B cell (primary cell): ENCODE measurements at places on chromosomes 2 and 18. TPM values are rescaled to one million over a fixed set of nuclear protein-coding genes. Genes with fewer than 3 reads are reported as not detected.

DNA sequence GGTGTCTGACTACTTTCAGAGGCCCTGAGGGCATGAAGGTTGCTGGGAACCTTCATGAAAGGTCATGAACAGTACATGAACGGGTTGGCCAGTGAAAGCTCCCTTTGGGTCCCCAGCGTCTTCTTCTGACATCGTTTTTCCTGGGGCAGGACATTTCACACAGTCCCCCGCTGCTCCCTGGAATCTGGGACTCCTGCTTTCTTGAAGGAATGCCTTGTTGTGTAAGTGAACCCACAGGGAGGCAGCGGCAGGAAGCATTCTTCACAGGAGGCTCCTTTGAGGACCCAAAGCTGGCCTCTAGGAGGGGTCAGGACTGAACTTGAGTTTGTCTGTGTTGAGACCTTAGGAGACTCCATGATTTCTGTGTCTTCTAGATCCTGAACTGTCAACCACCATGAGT, 144.3 kb downstream of the KCNE4 start:
- no peak for DNase-seq
- no peaks in the 10 kb centered on the region for H3K4me1 ChIP-seq
- H3K36me3 ChIP-seq: no peaks in the 10 kb centered on the region
- no peaks in the 10 kb centered on the region for H3K27me3 ChIP-seq
- no peak overlapping the region for H3K27ac ChIP-seq

The REG1B gene
- not detected in 2 replicates for total RNA-seq

- H3K27ac ChIP-seq: no peak overlapping the region
- peaks cover 79% of the 10 kb centered on the region for H3K27me3 ChIP-seq
- peak; percentile 56 for DNase-seq
These were observed 847 bp downstream of the HOXD8 start for GRCh38 chr2:176130147-176130956.

The IL36RN gene
- total RNA-seq: not detected in 2 replicates

The BOK gene
- total RNA-seq: 0.10 TPM in 2 replicates

DNA sequence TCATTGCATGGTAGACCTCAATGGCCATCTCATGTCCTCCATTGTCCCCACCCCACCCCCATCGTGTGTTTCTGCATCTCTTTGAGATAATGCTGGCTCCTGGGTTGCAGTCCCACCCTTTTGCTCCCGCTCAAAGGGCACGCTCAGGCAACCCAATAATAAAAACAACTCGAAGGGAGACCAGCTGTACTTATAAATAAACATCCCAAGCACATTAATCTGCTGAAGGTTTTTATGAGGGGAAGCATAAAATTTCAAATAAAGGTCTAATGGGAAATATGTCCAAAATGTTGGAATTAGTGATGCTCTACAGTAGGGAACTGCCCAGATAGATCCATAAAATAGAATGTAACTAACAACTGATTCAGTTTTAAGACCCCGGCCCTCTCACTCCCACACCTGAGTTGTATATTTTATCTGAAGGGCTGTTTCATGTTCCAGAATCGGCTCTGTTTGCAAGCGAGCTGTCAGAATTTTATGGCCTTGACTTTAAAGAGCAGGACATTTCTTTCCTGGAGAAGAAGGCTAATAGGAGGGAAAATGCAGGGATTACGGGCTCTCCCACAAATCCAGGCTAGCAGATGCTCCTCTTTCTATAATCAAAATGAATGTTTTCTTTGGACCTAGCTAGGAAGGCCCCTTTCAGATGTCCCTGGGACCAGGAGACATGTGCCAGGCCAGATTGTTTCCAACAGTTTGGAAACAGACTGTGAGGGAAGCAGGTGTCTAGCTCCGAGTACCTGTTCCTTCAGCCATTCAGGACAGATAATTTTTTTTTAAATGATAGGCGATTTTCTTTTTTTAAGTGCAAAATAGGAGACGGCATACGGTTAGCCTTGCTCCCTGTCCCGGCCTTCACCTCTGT, 103.7 kb downstream of the APOB start:
- no peak overlapping the region for H3K27ac ChIP-seq
- no peak for DNase-seq
- H3K27me3 ChIP-seq: no peaks in the 10 kb centered on the region

DNA sequence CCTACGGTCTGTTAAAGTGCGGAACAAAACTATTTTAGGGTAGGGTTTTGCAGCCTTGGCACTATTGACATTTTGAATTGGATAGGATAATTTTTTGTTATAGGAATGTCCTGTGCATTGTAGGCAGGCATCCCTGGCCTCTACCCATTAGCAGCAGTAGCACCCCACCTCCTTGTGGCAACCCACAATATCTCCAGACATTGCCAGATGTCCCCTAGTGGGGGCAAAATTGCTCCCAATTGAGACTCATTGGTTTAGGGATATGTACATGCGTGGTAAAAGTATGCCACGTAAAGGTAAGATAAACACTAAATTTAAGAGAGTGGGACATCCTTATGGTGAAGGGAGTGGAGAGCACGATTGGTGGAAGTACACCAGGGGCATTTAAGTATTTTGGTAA, 4.6 kb downstream of the MIB1 start:
- no peaks in the 10 kb centered on the region for H3K27me3 ChIP-seq
- H3K4me1 ChIP-seq: peaks cover 9% of the 10 kb centered on the region
- DNase-seq: peak; percentile 13
- H3K36me3 ChIP-seq: no peaks in the 10 kb centered on the region
- no peak overlapping the region for H3K4me3 ChIP-seq

GRCh38 chr2:102422910-102423309, at the start of gene IL18RAP:
Gene IL18RAP (plus strand): TSS chr2:102423160. CDS start chr2:102423278, 118 bp downstream.
- H3K4me3 ChIP-seq: no peak within 1 kb of the TSS
- H3K27me3 ChIP-seq: no peaks in the 10 kb centered on the region
- peaks cover 44% of the 10 kb centered on the region for H3K4me1 ChIP-seq
- no peaks in the 10 kb centered on the region for H3K36me3 ChIP-seq
- no peak for DNase-seq

- no peaks in the 10 kb centered on the region for H3K27me3 ChIP-seq
- no peak for DNase-seq
- no peaks in the 10 kb centered on the region for H3K36me3 ChIP-seq
- peaks cover 37% of the 10 kb centered on the region for H3K4me1 ChIP-seq
- H3K4me3 ChIP-seq: no peak overlapping the region
These were observed 363.1 kb downstream of the LPIN1 start for GRCh38 chr2:12109363-12110017.

DNA sequence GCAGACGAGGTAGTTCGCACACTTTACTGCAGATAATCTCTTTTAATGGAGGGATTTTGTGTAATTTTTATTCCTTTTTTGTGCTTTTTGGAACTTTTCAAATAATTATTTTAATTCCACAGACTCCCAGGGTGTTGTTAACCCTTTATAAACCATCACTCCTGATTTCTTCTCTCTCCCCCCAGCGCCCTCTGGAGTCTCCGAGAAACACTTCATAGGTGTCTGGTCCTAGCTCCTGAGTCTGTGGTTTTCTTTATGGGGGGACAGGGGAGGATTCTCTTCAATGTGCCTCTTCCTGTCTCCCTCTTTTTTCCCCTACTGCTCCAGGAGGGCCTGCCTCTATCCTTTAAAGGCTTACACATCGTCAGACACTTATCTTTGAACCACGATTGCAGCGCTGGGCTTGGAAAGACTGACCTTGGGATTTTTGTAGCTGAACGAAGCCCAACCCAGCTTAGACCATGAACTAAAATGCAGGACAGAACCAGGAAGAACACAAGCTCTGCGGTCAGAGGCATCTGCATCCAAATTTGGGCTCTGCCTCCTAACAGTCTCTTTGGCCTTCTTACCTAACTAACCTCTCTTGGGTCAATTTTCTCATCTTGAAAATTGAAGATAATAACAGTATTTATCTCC, 7.1 kb upstream of the PKDCC start:
- no peak overlapping the region for H3K27ac ChIP-seq
- H3K4me3 ChIP-seq: no peak overlapping the region
- DNase-seq: no peak
- no peaks in the 10 kb centered on the region for H3K4me1 ChIP-seq
- H3K36me3 ChIP-seq: no peaks in the 10 kb centered on the region
- peaks cover 2% of the 10 kb centered on the region for H3K27me3 ChIP-seq

- H3K4me1 ChIP-seq: no peaks in the 10 kb centered on the region
- H3K4me3 ChIP-seq: no peak overlapping the region
- no peaks in the 10 kb centered on the region for H3K27me3 ChIP-seq
- H3K36me3 ChIP-seq: no peaks in the 10 kb centered on the region
These were observed 102.4 kb downstream of the ASB1 start for GRCh38 chr2:238528953-238529781.

The TAF4B gene
- 15.6 and 16.1 TPM in 2 replicates for total RNA-seq

DNA sequence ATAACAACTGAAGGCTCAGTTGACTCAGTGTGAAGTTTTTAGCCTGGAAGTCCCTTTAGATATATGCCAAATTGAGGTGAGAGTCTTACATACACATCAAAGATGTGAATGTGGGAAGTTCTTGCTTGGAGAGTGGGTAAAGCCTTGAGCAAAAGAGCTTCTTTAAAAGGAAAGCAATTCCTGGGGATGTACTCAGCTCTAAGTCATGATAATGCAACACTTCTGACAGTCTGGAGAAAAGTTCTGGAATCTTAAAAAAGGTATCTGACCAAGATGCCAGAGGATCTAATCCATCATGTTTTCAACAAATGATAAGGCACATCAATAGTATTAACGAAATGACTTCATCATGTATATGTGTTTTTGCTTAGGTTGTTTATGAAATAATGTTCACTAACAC, 351.2 kb downstream of the CDH19 start:
- H3K4me1 ChIP-seq: no peaks in the 10 kb centered on the region
- no peaks in the 10 kb centered on the region for H3K27me3 ChIP-seq
- no peak for DNase-seq
- H3K4me3 ChIP-seq: no peak overlapping the region
- no peak overlapping the region for H3K27ac ChIP-seq

The UGT1A6 gene
- not detected in 2 replicates for total RNA-seq

The MOGAT1 gene
- total RNA-seq: not detected in 2 replicates

DNA sequence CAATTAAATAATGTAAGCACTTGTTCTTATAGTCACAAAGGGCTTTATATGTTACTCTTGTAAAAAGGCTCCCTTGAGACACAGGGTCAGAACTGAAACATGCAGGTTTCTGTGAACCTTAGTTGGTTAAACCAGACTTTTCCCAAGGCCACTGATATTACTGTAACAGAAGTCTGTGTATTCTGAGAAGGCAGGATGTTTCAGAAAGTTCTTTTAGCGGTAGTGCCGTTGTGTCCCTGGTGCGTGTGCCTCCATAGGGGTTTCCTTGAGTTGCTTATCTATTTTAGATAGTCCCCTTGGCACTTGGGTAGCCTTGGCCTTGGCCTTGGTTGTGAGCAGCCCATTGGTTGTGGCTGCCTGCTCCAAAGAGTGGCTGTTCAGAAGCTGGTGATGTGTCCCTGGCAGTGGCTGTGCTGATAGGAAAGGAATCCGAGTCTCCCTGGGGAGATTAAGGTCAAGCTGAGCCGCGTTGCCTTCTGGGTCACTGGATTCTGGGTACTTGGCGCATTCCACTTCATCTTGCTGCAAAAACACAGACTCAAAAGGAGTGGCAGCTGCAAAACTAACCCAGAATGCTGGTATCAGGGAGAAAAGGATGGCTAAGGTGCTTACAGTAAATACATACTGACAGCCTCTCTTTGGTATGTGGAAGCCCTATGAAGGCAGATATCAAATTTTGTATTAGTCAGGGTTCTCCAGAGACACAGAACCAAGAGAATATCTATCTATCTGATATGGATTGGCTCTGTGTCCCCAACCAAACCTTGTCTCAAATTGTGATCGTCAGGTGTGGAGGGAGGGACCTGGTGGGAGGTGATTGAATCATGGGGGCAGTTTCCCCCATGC, 69.7 kb downstream of the FHOD3 start:
- no peak overlapping the region for H3K4me3 ChIP-seq
- no peaks in the 10 kb centered on the region for H3K36me3 ChIP-seq
- H3K27ac ChIP-seq: no peak overlapping the region
- H3K27me3 ChIP-seq: no peaks in the 10 kb centered on the region

- H3K4me1 ChIP-seq: no peaks in the 10 kb centered on the region
- no peaks in the 10 kb centered on the region for H3K27me3 ChIP-seq
- no peak overlapping the region for H3K4me3 ChIP-seq
- H3K36me3 ChIP-seq: no peaks in the 10 kb centered on the region
- no peak overlapping the region for H3K27ac ChIP-seq
- no peak for DNase-seq
These were observed 18.3 kb downstream of the ARHGEF33 start for GRCh38 chr2:38907743-38908562.

GRCh38 chr2:160538559-160539355, 45.1 kb upstream of the RBMS1 start:
- H3K4me1 ChIP-seq: no peaks in the 10 kb centered on the region
- H3K27me3 ChIP-seq: no peaks in the 10 kb centered on the region
- H3K36me3 ChIP-seq: no peaks in the 10 kb centered on the region
- no peak for DNase-seq

- no peaks in the 10 kb centered on the region for H3K27me3 ChIP-seq
- H3K27ac ChIP-seq: no peak overlapping the region
- DNase-seq: no peak
- no peaks in the 10 kb centered on the region for H3K4me1 ChIP-seq
- H3K4me3 ChIP-seq: no peak overlapping the region
These were observed 453.3 kb upstream of the SALL3 start for GRCh38 chr18:78526275-78526674.

DNA sequence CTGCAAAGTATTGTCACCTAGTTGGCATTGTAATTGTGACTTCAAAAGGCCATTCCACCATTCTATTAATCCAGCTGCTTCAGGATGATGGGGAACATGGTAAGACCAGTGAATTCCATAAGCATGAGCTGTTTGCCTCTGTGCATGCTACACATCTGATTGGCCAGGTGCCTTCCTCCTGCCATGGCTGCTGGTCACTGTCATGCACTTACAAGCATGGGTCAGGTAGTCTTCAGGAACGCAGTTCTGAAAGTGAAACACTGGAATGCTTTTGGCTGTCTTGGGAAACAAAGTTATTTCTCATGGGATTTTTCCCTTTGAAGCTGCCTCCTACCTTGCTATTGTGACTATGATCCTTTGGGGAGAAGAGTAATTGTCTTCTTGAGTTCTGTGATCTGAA, 267.6 kb downstream of the GBX2 start:
- H3K4me3 ChIP-seq: no peak overlapping the region
- no peak for DNase-seq
- H3K4me1 ChIP-seq: no peaks in the 10 kb centered on the region
- H3K36me3 ChIP-seq: no peaks in the 10 kb centered on the region

The SNORC gene
- 0.94 and 2.2 TPM in 2 replicates for total RNA-seq

The AGXT gene
- total RNA-seq: not detected in 2 replicates

DNA sequence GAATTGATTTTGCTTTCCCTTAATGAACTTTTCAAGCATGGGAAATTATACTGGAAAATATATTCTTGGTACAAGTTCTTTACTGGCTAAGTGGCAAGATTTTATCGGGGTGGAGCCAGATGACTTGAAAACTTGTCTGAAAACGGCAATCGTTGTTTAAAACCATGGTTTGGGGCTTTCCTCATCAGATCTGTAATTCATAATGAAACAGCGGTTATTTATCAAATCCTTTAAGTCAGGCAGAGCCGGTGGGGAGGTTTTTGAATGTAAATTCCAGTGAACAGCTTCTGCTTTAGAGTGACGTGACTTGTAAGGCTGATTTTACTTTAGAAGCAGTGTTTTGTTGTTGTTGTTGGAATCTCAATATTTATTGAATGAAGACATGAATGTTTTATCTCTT, 2.6 kb downstream of the SEC11C start:
- H3K27me3 ChIP-seq: no peaks in the 10 kb centered on the region
- DNase-seq: peak; percentile 31
- peaks cover 24% of the 10 kb centered on the region for H3K4me1 ChIP-seq
- peak overlapping the region; percentile 65 for H3K27ac ChIP-seq
- H3K4me3 ChIP-seq: no peak overlapping the region
